ENCODE measurements at places on chromosomes 7 and 10. TPM values are rescaled to one million over a fixed set of nuclear protein-coding genes. Genes with fewer than 3 reads are reported as not detected.

GPR141 gene
- not detected for polyA plus RNA-seq

PLCE1 gene
- polyA plus RNA-seq: 0.48 TPM

PTPN12 gene
- 19.0 TPM for polyA plus RNA-seq

DPYSL4 gene
- 2.8 TPM for polyA plus RNA-seq

MCM7 gene
- 0.59 TPM for polyA plus RNA-seq

HDAC9 gene
- 10.6 TPM for polyA plus RNA-seq

COL17A1 gene
- not detected for polyA plus RNA-seq

SLC26A3 gene
- polyA plus RNA-seq: not detected

PDE6C gene
- polyA plus RNA-seq: 0.09 TPM

Data from Purkinje cell (primary cell).